ENCODE measurements at places on chromosomes 2 and 18.

GRCh38 chr2:96437512-96437911 lies 67.6 kb downstream of the NEURL3 start:
- no peaks in the 10 kb centered on the region for H3K27me3 ChIP-seq
- no peak overlapping the region for H3K27ac ChIP-seq
- no peaks in the 10 kb centered on the region for H3K36me3 ChIP-seq
- no peak overlapping the region for H3K4me3 ChIP-seq

DNA sequence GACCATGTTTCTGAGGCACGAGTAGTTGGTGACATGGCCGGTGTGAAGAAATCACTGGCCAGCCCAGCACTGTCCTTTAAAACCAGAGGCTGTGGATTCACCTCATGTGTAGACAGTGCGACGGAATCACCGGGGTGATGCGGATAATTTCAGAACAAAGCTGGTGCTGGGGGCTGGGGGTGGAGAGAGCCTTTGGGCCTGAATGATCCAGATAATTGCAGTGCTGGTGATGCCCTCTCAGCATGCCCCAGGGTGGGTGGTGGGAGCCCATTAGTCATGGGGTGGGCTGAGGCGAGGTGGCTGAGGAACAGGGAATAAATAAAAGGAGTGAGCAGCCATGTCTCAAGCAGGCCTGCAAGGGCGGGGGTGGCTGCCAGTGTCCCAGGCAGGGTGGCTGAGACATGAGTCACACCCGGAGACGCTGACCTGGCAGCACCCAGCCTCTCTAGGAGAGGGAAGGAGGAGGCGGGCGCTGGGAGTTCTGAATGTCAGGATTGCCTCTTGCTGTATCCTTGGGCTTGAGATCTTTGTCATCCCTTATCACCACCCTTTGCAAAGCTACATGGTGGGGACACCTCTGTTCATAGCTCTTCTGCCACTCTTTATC lies 151.1 kb upstream of the MSH6 start:
- DNase-seq = no peak
- no peaks in the 10 kb centered on the region for H3K27me3 ChIP-seq
- H3K27ac ChIP-seq = no peak overlapping the region
- H3K4me1 ChIP-seq = no peaks in the 10 kb centered on the region
- no peak overlapping the region for H3K4me3 ChIP-seq

DNA sequence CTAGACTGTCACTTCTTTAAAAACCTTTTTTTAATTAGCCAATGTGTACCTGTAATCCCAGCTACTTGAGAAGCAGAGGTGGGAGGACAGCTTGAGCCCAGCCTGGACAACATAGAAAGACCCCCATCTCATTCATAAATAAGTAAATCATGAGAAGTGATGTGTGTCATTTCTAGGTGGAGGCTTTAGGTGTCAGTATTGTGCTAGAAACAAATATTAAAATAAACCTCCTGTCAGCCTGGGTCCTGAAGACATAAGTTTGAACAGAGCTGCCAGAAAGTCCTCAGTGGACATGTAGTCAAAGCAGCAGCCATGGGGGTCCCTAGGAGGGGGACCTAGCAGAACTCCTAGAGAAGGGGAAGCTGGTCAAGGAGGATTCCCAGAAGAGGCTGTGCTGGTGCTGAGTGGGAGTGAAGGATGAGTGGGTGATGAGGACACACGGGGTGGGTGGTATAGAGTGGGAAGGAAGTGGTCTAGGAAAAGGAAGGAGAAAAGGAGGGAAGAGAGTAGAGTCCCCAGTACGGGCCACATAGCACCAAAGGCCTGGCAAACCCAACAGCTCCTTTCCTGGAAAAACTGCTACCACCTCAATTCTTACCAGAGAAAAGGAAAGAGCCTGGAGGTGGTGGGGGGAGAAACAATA lies 316.6 kb upstream of the NCKAP5 start:
- no peaks in the 10 kb centered on the region for H3K36me3 ChIP-seq
- H3K4me3 ChIP-seq = no peak overlapping the region
- H3K27me3 ChIP-seq = no peaks in the 10 kb centered on the region
- no peak overlapping the region for H3K27ac ChIP-seq

GRCh38 chr2:170582751-170583463 lies 132.2 kb upstream of the SP5 start:
- no peak overlapping the region for H3K4me3 ChIP-seq
- no peak overlapping the region for H3K27ac ChIP-seq
- no peaks in the 10 kb centered on the region for H3K36me3 ChIP-seq

GRCh38 chr2:56741601-56742102 lies 557.9 kb downstream of the CCDC85A start:
- H3K27me3 ChIP-seq = no peaks in the 10 kb centered on the region
- H3K27ac ChIP-seq = no peak overlapping the region
- DNase-seq = no peak
- no peak overlapping the region for H3K4me3 ChIP-seq
- no peaks in the 10 kb centered on the region for H3K36me3 ChIP-seq

- no peaks in the 10 kb centered on the region for H3K36me3 ChIP-seq
- no peaks in the 10 kb centered on the region for H3K4me1 ChIP-seq
- no peak for DNase-seq
- no peak overlapping the region for H3K27ac ChIP-seq
Measured at GRCh38 chr2:210938228-210938627, 381.8 kb downstream of the CPS1 start.
